ENCODE measurements at places on chromosomes 6 and 20.

DNA sequence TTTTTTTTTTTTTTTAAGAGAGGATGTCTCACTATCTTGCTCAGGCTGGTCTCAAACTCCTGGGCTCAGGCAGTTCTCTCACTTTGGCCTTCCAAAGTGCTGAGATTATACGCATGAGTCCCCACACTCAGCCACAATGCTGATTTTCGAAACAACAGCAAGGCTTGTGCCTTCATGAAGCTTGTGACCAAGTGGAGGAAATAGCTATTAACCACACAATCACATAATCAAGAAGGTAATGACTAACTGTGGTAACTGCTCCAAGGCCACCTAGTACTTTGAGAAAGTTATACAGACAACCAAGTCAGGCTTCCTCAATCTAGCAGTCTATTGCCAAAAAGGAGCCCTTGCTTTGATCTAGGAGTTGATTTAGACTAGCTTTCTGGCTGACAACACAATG is 46.3 kb downstream of the SOD2 start:
- no peak for DNase-seq

- no peak for DNase-seq
Measured at GRCh38 chr6:170423814-170424603, 117.5 kb downstream of the FAM120B start.

DNA sequence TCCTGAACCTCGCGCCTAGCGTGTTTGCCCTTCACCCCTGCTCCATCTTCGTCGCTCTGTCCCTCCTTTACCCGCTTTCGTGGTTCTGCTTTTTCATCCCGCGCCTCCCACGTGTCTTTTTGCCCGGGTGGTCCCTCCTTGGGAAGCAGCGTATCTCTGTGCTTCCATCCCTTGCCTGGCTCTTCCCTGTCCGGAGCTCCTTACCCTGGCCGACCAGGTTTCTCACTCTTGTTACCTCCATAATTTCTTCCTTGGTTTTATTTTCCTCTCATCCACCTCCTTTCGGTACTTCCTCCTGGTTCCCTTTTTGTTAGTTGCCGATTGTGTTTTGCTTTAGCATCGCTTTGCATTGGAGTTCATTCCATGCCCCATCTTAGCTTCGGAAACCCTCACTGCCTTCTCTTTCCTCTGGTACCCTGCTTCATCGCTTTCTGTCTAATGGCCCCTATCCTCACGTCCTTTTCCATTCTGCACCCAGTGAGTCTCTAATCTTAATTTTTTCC is 735 bp downstream of the FAM135A start:
- peak; percentile 19 for DNase-seq

DNA sequence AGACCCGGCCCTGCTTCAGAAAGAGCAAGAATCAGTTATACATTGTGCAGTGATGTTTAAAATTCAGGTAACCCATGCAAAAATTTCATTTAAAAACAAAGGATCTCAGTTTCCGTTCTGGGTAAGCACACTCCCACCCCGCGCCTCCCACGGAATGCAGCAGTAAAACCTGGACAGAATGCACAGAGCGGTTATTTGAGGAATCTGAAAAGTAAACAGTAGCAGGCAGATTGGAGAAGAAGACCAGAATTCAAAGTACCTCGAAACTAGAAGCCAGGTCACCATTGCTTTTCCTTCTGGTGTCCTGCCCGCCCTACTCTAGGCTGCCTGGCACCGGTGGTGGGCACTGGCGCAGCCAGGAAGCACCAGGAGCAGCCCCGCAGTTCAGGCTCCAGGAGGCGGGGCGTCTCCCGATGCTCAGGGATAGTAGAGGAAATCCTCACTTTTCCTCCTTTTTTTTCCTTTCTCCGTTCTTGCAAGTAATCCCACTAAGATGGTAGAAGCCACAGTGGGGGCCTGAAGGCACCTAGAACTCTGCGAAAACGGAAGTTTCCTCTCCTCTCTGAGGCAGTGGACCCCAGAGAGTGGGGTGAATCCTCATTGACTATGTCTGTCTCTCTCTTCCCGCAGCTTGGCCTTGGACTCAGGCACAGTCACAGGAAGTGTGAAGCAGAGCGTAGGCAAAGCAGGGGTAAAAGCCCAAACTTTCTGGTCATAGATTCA is 28.3 kb downstream of the METTL24 start:
- no peak for DNase-seq

DNA sequence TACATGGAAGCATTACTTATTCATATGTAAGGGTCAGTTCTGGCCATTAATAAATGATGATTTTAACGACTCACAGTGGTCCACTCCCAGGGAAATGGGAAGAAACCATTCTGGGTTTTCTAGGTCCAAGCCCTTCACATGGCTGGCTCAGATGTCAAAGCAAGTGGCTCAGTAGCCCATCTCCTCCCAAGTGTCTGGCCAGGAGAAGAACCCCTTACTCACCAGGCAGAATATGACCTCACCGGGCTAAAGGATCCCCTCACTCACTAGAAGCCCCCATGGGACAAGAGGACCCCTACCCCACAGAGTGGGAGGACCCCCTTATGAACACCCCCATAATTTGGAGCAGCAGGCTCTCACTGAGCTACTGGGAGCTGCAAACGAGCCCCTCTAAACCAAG is 34.0 kb downstream of the PREX1 start:
- DNase-seq: no peak

- DNase-seq: no peak
Measured at GRCh38 chr6:26309731-26310142, 55.3 kb upstream of the BTN3A2 start.

GRCh38 chr6:5083813-5084359 is 1.3 kb upstream of the PPP1R3G start:
- DNase-seq: no peak

DNA sequence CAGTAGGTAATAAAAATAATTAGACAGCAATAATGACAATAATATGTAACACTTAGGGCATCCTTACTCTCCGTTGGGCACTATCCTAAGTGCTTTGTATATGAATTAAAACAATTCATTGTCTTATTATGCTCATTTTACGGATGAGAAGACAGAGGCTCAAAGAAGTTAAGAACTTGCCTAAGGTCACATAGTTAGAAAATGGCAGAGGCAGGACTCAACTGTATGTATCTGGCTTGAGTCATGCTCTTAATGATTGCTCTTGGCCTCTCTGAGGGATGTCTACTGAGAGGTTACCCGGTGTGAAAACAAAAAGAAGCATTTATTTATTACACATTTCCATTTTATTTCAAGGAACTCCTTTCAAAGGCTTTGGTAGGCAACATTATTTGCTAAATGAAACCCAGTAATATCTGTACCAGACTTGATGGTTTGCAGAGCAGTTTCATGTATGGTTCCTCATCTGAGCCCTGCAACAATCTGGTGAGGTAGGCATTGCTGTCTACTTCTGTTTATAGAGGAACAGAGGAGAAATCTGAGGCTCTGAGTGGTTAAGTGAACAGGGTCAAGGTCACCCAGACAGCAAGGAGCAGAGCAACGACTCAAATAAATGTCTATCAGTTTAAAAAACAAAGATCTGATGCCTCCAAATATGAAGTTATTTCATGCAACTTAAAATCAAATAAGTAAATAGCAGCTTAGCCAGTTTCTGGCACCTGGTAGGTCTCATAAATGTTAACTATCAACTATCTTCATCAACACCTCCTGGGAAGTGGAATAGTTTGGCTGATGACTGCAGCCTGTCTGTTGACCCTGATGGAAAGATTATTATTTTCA is 4.2 kb upstream of the PARD6B start:
- no peak for DNase-seq

GRCh38 chr6:71287038-71287437 is 1.6 kb upstream of the OGFRL1 start:
- DNase-seq: no peak

- no peak for DNase-seq
Measured at GRCh38 chr6:107077710-107078109, 37.6 kb downstream of the BEND3 start.

GRCh38 chr6:129695373-129696027 is 14.5 kb downstream of the ARHGAP18 start:
- peak; percentile 95 for DNase-seq

DNA sequence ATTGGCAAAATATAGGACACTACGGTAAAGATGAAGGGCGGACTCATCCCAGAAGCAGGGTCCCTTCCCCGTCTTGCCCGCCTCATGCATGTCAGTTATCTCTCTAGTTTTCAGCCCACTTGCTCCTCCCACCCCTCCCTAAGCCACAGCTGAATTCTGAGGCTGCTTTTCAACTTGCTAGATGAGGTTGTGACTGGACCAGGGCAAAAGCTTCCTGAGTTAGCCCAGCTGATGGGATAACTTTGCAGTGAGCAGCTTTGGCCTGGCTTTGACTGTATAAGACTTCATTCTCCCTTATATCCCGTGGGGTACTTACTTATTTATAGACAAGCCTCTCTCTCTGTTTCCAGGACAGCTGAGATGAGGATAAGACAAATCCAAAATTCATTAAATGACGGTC is 23.2 kb downstream of the GHRH start:
- no peak for DNase-seq

GRCh38 chr6:24387818-24388217 is 14.9 kb upstream of the MRS2 start:
- DNase-seq: no peak

GRCh38 chr6:101876431-101876830 is 482.9 kb downstream of the GRIK2 start:
- DNase-seq: peak; percentile 98

DNA sequence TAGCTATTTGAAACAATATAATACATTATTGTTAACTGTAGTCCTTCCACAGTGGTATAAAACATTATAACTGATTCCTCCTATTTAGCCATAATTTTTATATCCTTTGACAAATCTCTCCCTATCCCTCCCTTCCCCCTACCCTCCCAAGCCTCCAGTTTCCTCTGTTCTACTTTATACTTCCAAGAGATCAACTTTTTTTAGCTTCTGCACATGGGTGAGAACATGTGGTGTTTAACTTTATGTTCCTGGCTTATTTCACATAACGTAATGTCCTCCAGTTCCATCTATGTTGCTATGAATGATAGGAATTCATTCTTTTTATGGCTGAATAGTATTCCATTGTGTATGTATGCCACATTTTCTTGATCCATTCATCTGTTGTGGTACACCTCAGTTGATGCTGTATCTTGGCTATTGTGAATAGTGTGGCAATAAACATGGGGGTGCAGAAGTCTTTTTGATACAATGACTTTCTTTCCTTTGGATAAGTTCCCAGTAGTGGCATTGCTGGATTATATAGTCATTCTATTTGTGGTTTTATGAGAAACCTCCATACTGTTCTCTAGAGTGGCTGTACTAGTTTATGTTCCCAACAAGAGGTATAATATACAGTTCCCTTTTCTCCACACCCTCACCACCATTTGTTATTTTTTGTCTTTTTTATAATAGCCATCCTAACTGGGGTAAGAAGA is 205.0 kb downstream of the KCNQ5 start:
- no peak for DNase-seq

DNA sequence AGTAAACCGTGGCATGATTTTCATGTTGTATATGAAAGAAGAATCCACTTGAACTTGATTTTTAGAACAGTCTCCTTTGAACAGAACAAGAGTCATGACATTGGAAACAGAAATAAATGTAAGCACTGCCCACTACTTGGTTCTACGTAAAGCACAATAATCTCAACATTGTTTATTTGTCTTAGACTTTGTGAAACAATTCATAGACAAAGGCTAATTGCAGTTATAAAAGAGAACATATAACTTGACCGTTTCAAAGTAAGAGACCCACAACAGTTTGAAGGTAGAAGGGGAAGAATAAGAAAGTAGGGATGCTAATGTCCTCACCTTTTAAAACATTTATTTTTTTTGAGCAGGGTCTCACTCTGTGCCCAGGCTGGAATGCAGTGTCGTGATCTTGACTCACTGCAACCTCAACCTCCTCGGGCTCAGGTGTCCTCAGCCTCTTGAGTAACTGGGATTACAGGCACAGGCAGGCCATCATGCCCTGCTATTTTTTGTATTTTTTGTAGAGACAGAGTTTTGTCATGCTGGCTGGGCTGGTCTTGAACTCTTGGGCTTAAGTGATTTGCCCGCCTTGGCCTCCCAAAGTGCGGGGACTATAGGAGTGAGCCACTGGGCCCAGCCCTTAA is 71.1 kb downstream of the POPDC3 start:
- no peak for DNase-seq

GRCh38 chr6:24214984-24215383 is 89.0 kb downstream of the NRSN1 start:
- no peak for DNase-seq

- DNase-seq: no peak
Measured at GRCh38 chr6:166127624-166128472, 39.8 kb downstream of the TBXT start.

DNA sequence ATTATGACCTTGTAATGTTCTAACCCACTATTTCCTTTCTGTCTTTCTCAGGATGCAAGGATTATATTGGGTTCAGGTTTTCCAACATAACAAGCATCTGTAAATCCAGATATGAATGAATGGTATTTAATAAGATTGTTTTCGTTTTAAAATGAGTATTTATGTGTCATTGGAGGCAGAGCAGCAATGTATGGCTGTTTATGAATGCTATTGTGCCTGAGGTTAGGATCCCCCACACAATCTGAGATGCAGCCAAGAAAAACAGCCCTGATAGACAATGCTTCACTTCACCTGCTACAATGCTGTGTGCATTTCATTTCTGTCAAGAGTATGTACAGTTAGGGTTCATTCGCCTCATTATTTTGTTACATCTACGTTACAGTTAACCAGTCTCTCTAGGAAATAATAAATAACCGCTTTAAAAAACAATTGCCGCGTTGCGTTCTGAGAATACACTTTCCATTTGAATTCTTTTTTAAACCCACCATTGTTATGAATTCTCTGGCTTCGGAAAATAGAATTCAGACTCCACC is 19.6 kb downstream of the TFAP2A start:
- DNase-seq: peak; percentile 49

- no peak for DNase-seq
Measured at GRCh38 chr20:2871111-2871465, 2.2 kb upstream of the PTPRA start.

GRCh38 chr6:146974351-146974750 is 229.9 kb upstream of the STXBP5 start:
- DNase-seq: no peak

DNA sequence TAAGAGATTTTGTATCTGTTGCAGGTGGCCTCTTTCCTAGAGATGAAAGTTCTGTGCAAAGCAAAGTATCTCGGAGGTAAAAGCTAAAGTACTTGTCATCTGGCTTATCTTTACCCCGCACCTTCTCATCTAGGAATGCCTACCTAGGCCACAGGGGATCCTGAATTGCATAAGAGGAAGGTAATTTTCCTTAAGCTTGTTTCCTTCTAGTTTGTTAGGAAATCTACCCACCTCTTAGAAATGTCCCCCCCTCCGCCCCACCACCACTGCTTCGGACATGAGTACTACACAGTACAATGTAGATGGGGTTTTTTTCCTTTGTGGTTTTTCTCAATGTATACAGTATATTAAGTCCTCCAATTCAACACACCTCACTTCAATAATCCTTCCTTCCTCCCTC is 21.5 kb downstream of the FOXC1 start:
- DNase-seq: no peak

Data from HAP-1 (cell line).